ENCODE measurements at places on chromosomes 7 and 10.

DNA sequence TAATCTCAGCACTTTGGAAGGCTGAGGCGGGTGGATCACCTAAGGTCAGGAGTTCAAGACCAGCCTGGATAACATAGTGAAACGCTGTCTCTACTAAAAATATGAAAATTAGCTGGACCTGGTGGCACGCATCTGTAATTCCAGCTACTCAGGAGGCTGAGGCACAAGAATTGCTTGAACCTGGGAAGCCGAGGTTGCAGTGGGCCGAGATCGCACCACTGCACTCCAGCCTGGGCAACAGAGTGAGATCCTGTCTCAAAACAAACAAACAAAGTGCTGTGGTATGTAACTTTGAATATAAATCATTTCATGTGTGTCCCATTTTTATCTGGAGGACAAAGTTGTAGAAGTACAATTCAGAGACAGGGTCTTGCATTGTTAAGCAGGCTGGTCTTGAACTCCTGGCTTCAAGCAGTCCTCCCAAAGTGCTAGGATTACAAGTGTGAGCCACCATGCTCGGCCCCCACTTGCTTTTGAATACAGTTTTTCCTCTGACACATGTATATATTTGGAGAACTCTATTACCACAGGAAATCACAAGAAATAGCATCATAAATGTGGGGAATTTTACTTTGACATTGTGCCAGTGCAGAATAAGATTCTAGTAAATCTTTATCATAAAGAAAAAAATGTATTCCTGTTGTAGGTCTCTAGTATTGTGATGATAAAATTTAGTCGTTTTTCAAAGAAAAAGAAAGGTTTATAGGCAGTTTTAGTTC lies 32.6 kb downstream of the PTPN12 start:
- no peak for DNase-seq

- no peak for DNase-seq
Measured at GRCh38 chr10:63573068-63573697, 52.0 kb downstream of the REEP3 start.

GRCh38 chr7:84901366-84901765 lies 285.5 kb downstream of the SEMA3D start:
- DNase-seq = no peak

GRCh38 chr7:150481186-150481920 lies 30.9 kb downstream of the GIMAP8 start:
- DNase-seq = no peak
